Stimulated activated CD8-positive, alpha-beta memory T cell treated with anti-CD3 and anti-CD28 coated beads, Interleukin-7, amount 100 ng/mL, for 1 hour (primary cell): ENCODE measurements at places on chromosomes 7 and 10.

DNA sequence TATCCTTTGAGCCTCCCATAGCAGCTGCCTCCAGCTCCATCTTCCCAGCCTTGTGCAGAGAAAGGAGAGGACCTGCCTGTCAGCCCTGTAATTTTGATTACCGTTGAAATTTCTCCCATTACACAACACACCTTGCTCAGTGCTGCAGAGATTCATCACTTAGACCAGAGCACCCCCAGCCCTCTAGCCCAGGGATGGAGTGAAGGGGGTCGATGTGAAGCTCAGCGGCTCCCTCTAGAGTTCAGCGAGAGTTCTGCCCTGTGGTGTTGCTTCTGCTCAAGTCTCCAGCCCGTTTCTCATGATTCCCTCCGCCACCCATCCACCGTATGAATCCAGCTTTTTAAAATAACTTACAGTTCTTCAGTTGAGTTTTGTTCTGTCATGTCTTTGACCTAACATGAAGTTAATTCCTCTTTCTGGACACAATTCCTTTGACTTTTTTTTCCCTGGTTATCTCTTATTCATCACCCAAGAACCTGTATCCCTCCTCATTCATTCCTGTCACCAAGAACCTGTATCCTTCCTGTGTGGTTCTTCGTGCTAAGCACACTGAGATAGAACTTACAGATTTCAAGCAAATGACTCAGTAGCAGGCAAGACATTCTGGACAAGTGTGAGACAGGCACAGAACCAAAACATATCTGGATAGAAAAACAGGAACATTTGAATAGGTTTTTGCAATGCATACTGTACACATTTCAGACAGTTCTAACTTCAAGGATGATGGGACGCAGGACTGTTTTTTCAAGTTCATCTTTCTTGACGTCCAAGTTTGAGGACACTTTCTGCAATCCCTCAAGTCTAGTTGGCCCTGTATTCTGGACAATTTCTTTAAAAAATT is 35.0 kb upstream of the ZNF32 start:
- no peak for DNase-seq

DNA sequence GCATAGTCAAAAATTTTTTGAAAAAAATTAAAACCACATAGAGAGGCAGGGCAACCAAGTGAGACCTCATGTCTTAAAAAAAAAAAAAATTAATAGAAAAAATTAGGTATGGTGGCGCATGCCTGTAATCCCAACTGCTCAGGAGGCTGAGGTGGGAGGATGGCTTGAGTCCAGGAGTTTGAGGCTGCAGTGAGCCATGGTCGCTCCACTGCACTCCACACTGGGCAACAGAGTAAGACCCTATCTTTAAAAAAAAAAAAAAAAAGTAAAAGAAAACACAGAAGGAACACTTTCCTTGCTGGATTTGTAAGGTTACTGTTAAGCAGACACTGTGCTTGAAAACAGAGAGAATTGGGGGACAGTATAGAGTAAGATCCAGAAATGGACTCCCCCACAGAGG is 58.1 kb downstream of the ALOX5 start:
- no peak for DNase-seq

DNA sequence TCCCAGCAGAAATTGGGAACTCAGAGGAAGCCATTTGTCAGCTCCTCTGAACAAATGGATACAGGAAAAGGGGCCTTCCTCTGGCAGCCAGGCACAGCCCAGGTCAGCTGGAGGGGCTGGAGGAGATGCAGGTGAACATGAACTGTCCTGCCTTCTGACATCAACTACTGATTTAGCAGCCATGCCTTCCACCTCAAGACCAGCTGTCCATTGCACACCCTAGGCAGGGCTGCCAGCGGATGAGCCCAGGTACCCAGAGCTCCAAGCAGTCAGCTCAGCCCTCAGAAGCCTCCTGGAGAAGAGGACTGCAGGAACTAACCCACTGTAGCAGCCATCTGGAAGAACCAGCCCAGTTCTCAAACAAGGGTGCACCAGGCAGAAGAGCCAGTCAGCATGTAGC is 44.1 kb upstream of the GDF10 start:
- no peak for DNase-seq

DNA sequence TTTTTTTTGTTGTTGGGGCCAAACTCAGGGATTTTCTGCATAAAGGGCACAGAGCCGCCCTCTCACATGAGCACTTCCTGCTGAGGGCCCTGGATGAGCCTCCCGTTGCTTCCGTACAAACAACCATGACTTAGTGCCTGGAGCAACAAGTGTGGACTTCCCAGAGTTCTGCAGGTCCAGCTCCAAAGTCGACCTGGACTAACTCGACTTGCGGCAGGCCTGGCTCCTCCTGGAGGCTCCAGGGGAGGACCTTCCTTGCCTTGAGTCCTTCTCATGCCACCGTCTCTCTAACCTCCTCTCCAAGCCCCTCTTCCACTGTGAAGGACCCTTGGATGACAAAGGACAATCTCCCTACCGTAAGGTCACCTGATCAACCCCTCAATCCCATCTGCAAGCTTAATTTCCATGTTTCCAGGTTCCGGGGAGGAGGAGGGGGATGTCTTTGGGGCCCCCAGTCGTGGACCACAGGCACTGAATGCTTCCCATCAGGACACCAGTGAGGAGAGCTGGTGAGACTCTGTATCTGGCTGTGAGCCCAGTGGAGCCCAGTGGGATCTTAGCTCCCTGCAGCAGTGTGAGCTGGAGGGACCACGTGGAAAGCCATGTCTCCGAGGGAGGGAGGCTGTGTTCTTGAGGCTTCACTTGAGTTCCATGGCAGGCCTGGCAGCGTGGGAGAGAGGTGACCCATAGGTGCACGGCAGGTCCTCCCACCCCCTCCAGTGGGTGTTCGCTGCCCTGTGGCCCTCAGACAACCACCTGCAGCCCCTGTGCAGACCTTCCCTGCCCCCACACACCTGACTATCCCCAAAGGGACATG is 199.5 kb upstream of the PPP2R2D start:
- no peak for DNase-seq

- no peak for DNase-seq
Measured at GRCh38 chr7:121280656-121281055, 48.1 kb upstream of the WNT16 start.

- DNase-seq: no peak
Measured at GRCh38 chr10:59285848-59286247, 76.5 kb downstream of the FAM13C start.

GRCh38 chr10:86105640-86106039 is 261.0 kb downstream of the GRID1 start:
- DNase-seq: no peak

DNA sequence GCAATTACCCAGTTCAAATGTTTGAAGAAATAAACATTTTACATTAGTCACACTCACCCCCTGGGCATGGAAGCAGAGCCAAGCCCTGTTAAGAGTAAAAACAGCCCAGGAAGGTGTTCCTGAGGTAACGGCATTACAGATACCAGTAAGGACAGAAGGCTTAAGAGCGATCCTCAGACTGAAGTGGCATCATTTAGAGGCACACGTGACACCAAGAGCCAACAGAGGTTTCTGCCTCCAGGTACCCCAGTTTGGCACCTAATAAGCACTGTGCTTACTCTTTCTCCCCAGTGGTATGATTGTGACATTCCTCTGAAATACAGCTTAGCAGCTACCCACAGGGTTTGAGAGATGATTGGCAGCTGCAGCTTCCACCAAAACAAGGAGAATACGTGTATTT is 17.2 kb downstream of the MMS19 start:
- no peak for DNase-seq

DNA sequence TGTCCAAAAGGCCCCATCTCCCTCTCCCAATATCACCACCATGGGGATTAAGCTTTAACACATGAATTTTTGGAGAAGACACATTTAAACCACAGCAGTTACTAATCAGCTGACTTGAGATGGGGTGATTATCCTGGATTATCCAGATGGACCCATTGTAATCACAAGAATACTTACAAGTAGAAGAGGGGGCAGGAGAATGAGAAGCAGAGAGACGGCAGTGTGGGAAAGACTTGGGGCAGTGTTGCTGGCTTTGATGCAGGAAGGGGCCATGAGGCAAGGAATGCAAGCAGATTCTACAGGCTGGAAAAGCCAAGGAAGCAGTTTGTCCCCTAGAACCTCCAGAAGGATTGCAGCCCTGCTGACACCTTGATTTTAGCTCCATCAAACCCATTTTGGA is 30.7 kb upstream of the INMT start:
- DNase-seq: no peak

GRCh38 chr7:118583641-118584040 is 359.1 kb downstream of the ANKRD7 start:
- DNase-seq: no peak

GRCh38 chr10:129992356-129992755 is 28.3 kb upstream of the EBF3 start:
- DNase-seq: no peak

DNA sequence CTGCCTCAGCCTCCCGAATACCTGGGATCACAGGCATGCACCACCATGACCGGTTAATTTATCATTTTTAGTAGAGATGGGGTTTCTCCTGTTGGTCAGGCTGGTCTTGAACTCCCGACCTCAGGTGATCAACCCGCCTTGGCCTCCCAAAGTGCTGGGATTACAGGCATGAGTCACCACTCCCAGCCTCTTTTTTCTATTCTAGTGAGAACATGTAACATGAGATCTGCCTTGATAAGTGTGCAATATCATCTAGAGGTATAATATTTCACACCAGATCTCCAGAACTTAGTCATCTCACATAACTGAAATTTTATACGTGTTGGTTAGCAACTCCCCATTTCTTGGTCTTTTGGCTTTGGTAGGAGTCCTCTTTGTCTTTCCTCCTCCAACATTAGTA is 656.9 kb downstream of the CNTNAP2 start:
- no peak for DNase-seq

GRCh38 chr7:69892790-69893189 is 294.5 kb downstream of the AUTS2 start:
- DNase-seq: no peak

GRCh38 chr7:6505685-6506559 is 45.3 kb downstream of the GRID2IP start:
- no peak for DNase-seq

DNA sequence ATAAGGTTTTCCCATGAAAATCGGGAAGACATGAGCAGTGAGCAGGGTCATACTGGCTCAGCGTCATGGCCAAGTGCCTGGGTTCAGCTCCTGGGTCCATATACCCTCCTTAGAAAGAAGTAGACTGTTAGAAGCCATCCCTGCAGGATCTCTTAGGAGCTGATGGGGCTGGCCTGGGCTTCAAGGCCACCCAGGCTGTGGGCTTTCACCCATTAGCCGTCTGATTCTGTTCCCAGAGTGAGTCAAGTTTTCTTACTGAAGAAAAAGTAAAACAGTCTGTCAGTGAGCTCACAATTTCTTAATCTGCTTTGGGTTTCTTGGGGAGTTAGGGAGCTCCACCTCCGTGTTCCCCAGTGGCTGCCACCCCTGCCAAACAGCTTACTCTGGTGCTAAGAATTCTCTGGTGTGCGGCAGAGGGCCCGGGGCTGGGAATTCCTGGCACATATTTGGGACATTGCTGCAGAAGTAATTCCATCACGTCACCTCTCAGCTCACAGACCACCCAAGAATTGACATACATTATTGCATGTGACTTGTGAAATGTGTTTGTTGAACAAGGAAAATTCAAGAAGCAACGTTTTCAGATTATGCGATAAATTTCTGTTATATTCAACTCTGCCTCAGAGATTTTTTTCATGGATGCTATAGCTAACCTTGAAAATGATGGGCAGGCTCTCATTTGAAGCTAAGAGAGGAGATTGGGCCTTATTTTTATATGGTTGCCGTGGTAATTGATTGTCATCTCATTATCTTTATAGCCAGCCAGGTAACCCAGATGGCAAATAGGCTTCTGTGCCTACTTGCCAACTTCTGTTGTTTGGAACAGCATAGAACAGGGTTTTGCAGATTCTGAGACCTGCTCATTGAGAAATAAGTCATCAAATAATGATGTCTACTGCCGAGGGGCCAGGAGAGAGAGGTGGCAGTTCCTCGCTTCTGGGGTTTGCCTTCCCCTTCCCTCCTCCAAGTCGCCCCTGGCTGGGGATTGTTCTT is 166.4 kb downstream of the CHN2 start:
- DNase-seq: no peak

DNA sequence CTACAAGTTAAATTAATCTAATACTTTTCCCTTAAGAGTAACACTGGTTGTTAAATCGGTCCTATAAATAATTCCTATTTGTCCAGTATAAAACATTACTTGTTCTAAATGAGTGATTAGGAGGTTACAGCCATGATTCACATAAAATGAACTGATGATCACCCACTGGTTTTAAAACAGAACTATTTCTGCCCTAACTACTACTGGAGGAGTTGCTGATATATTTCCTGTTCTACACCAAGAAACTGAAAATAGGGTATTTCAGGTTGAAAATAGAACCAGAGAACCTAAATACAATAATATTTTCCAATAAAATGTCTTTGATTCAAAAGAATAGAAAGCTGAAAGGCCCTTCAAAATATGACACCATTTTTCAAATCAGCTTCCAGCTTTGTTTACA is 30.9 kb downstream of the DNAJC1 start:
- DNase-seq: no peak

GRCh38 chr7:112573302-112574039 is 92.7 kb downstream of the LSMEM1 start:
- no peak for DNase-seq

DNA sequence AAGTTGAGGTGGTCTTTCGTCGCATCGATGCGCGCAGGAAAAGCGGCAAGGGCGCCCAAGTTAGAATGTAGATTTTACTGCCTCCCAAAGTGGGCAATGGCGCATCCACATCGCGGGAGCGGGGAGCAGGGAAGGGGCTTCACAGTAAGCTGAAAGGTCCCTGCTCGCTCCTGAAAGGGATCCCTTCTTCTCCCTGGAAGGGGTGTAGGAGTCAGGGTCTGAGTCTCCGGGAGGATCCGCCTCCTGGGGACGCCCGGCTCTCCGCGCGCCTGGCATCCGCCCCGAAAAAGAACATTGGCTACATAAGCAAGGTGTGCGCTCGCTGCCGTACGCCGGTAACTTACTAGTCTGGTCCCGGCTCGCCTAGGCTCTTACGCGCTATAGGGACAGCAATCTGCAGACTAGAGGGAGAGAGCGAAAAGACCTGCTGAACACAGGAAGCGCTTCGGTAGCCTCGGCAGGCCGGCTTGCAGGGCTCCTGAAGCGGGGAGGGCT is 804 bp downstream of the UNC5B start:
- no peak for DNase-seq

- no peak for DNase-seq
Measured at GRCh38 chr7:5477723-5478531, 54.3 kb upstream of the TNRC18 start.

- no peak for DNase-seq
Measured at GRCh38 chr10:1874533-1874932, 137.2 kb upstream of the ADARB2 start.

DNA sequence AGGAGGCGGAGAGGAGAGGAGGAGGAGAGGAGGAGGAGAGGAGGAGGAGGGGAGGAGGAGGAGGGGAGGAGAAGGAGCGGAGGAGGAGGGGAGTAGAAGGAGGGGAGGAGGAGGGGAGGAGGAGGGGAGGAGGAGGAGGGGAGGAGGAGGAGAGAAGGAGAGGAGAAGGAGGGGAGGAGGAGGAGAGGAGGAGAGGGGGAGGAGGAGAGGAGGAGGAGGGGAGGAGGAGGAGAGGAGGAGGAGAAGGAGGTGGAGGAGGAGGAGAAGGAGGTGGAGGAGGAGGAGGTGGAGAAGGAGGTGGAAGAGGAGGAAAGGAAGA is 15.5 kb upstream of the CRCP start:
- DNase-seq: no peak

- DNase-seq: no peak
Measured at GRCh38 chr10:123249894-123250293, 95.7 kb downstream of the BUB3 start.
